Small intestine (tissue), 16 donors: ENCODE measurements at places on chromosomes 5 and 9.
A peak's percentile ranks its signal among the peaks of the same experiment; 100 is the strongest.

- H3K4me1 ChIP-seq, result no peaks in the 10 kb centered on the region
- no peak overlapping the region for H3K4me3 ChIP-seq
- no peaks in the 10 kb centered on the region for H3K36me3 ChIP-seq
- no peaks in the 10 kb centered on the region for H3K27me3 ChIP-seq
These were observed 179.8 kb downstream of the SEC61B start for GRCh38 chr9:99401680-99402504.

- no peaks in the 10 kb centered on the region for H3K4me1 ChIP-seq
- peak overlapping the region; percentile 87 for H3K27ac ChIP-seq
- no peak overlapping the region for H3K4me3 ChIP-seq
- no peak for DNase-seq
- H3K27me3 ChIP-seq, result no peaks in the 10 kb centered on the region
These were observed 41.5 kb downstream of the SH3PXD2B start for GRCh38 chr5:172412724-172413286.

DNA sequence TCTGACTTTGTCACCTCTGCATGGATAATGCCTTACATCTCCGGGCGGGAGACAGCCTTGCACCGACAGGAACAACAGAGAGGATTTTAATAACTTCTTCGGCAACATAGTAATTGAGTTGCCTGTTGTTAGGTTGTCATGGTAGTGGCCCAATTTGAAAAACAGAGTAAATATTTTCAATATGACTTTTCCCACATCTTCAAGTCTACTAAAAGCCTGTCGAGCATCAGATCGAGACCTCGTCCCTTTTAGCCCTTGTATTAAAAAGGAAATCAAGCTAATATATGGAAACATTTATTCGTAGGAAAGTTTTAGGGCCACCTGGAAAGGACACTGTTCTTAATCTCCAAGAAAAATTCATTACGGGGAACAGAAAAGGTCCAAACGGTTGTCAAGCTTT, 70.8 kb upstream of the FCN2 start:
- H3K4me1 ChIP-seq, result no peaks in the 10 kb centered on the region
- H3K36me3 ChIP-seq, result peaks cover 36% of the 10 kb centered on the region
- H3K27ac ChIP-seq, result no peak overlapping the region
- no peak for DNase-seq

- H3K4me3 ChIP-seq, result no peak overlapping the region
- H3K36me3 ChIP-seq, result no peaks in the 10 kb centered on the region
- DNase-seq, result no peak
- H3K27me3 ChIP-seq, result no peaks in the 10 kb centered on the region
- no peaks in the 10 kb centered on the region for H3K4me1 ChIP-seq
These were observed 4.8 kb downstream of the DNAH5 start for GRCh38 chr5:13939638-13940037.

GRCh38 chr5:139565411-139566305, 4.5 kb downstream of the UBE2D2 start:
- peaks cover 3% of the 10 kb centered on the region for H3K4me1 ChIP-seq
- peaks cover 3% of the 10 kb centered on the region for H3K36me3 ChIP-seq
- no peaks in the 10 kb centered on the region for H3K27me3 ChIP-seq
- H3K4me3 ChIP-seq, result peak overlapping the region; percentile 10
- H3K27ac ChIP-seq, result no peak overlapping the region
- DNase-seq, result peak; percentile 32

DNA sequence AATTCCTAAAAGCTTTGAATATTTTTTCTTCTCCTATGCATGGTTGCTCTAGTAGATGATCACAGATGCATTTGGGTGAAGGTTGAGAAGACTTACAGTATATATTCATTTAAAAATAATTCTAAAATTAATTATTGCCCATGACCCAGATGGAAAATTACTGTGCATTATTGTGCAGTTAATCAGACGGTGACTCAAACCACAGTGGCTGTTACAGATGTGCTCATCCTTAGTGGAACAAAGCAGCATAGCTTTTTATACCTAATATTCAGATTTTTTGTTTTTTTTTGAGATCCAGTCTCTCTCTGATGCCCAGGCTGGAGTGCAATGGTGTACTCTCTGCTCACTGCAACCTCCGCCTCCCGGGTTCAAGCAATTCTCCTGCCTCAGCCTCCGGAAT, 10.7 kb downstream of the OR2V1 start:
- H3K4me3 ChIP-seq, result no peak overlapping the region
- DNase-seq, result no peak
- H3K27me3 ChIP-seq, result no peaks in the 10 kb centered on the region
- H3K4me1 ChIP-seq, result no peaks in the 10 kb centered on the region
- H3K27ac ChIP-seq, result no peak overlapping the region
- no peaks in the 10 kb centered on the region for H3K36me3 ChIP-seq

DNA sequence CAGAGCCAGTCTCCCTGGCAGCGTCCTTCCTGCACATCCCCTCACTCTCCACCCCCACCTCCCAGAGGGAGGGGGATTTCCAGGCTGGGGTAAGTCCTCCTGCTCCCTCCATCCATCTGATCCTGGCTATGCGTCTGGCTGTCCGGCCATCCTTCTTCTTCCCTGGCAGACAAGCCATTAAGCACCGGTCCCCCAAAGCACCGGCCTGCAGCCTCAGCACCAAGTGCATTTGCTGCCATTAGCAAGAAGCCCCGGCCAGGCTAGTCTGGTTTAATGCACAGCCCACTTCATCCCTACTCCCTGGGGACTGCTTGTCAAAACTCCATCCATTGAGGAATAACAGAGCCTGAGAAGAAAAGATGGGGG, 208.7 kb upstream of the IER5L start:
- DNase-seq, result no peak
- H3K4me3 ChIP-seq, result no peak overlapping the region
- peaks cover 2% of the 10 kb centered on the region for H3K4me1 ChIP-seq
- no peak overlapping the region for H3K27ac ChIP-seq

DNA sequence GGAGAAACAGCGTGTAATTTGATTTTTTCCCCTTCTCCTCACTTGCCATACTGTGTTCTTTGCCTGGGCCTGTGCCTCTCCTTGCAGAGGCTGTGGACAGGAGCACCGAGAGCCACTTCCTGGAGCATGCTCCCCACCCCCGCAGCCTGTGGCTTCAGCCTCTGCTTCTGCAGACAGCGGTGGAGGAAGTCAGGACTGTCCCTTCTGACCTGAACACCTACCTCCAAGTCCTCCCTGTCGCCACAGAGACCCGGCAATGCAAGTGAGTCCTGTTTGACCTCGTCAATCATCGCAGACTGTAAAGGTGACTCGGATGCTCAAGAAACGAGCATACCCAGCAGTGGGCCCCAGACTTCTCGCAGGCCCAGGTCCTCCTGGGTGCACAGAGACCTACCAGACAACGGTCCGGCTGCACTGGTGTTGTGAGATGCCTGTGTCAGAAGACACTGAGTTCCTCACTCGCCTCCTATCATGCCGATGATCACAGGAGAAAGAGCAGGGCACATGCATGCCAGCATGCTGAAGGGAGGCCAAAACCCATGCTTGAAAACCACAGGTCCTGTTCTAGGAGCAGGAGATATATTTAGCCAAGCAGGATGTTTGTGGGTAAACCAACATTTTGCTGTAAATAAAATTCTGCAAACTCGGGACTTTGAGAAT, 198.8 kb downstream of the AUH start:
- no peak overlapping the region for H3K4me3 ChIP-seq
- H3K27ac ChIP-seq, result peak overlapping the region; percentile 55
- peak; percentile 56 for DNase-seq

DNA sequence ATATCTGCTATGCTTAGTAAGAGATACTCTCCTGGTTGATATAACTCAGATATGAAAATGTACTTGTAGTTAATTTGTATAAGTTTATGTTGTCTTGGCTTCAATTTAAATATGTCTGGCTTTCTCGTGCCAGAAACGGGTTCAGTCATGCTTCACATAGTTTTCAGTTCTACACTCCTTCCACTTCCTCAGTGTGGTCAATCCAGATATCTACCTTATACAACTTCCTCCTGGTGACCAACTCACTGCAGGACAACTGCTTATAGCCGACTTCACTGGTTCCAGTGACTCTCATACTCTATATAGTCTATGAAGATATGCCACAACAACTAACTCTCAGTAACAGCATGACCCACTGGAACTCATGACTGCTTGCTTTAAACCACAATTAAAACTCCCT, 690.4 kb downstream of the SLCO4C1 start:
- H3K4me3 ChIP-seq, result no peak overlapping the region
- DNase-seq, result no peak
- H3K36me3 ChIP-seq, result no peaks in the 10 kb centered on the region
- no peak overlapping the region for H3K27ac ChIP-seq
- H3K4me1 ChIP-seq, result no peaks in the 10 kb centered on the region
- H3K27me3 ChIP-seq, result no peaks in the 10 kb centered on the region

DNA sequence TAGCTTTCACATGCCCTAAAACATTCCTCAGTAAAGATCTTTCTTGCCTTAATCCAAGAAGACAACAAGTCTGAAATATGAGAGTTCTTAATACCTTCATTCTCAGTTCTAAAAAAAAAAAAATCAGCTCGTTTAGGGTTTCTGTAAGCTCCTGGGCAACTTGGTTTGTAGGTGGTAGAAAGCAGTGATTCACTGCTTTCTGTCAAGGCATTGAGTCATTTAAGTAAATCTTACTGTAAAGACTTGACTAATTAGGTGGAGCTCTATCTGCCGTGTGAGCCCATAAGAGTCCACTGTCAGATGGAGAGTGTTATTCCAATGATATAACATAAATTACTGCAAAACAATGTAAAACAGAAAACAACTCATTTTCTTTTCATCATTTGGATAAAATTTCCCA, 56.1 kb upstream of the MAST4 start:
- H3K27ac ChIP-seq, result no peak overlapping the region
- H3K36me3 ChIP-seq, result no peaks in the 10 kb centered on the region
- H3K4me3 ChIP-seq, result no peak overlapping the region
- H3K27me3 ChIP-seq, result no peaks in the 10 kb centered on the region

DNA sequence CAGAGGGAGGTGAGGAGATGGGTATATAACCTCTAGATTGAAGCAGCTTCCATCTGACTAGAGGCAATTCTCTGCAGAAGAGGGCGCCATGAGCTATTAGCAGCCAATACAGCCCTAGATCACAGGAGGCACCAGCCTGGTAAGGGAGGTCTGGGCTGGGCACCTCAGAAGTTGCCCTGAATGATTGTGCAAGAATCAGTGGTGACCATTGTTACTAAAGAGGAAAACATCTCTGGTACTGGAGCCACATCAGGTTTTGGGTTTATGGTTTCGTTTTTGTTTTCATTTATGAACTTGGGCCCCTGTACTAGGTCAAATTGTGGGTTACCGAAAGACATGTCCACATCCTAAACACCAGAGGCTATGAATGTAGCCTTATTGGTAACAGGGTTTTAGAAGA, 342.0 kb downstream of the MLLT3 start:
- H3K27me3 ChIP-seq, result no peaks in the 10 kb centered on the region
- no peak overlapping the region for H3K27ac ChIP-seq
- no peaks in the 10 kb centered on the region for H3K4me1 ChIP-seq
- no peak for DNase-seq
- no peaks in the 10 kb centered on the region for H3K36me3 ChIP-seq

- H3K36me3 ChIP-seq, result peaks cover 20% of the 10 kb centered on the region
- no peak for DNase-seq
- no peak overlapping the region for H3K4me3 ChIP-seq
- no peak overlapping the region for H3K27ac ChIP-seq
- peaks cover 2% of the 10 kb centered on the region for H3K27me3 ChIP-seq
- H3K4me1 ChIP-seq, result no peaks in the 10 kb centered on the region
These were observed 7.6 kb downstream of the GFI1B start for GRCh38 chr9:132986114-132986513.

DNA sequence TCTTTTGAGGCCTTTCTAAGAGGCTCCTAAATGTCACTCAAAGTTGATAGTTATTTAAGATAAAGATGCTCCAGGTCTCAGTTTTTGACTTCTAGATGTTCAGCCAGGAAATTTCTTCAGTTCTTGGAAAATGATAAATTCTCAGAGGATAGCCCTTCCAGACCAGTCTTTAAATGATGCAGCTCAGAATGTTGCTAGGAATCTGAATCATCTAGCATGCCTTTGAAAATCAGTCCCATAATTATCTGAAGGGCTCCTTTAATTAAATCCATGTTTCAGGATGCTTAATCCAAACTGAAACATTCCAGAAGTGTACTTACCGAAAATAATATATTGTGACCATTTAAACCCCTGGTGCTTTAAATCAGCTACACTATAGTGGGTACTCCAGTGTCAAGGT, 107.5 kb upstream of the FBN2 start:
- no peaks in the 10 kb centered on the region for H3K36me3 ChIP-seq
- no peak overlapping the region for H3K27ac ChIP-seq
- no peak for DNase-seq

DNA sequence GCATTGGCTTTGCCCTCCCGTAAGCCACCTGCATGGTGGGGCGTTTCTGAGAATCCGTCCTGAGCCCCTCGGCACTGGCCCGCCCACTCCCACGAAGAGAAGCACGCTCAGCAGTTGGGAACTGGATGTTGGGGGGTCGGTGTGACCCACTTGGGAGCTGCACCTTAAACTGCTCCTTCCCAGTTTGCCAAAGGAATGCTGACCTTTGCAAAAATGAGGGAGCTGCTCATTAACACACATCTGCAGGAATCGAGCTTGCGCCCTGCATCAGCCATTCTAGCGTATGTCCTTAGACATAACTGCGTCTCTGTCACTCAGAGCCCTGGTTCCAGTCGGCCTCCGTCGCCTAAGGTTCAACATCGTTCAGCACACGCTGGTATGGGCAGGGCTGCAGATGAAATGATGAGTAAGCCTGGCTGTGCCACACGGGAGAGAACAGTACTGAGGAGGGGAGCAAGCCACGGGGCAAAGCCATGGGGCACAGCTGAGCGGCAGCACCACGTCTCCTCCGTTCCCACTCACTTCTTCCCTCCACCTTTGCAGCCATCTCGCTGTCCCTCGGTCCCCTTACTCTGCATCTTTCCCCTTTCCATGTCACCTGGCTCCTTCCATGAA, 28.8 kb upstream of the NCS1 start:
- H3K27ac ChIP-seq, result no peak overlapping the region
- H3K4me1 ChIP-seq, result peaks cover 2% of the 10 kb centered on the region
- H3K4me3 ChIP-seq, result no peak overlapping the region
- DNase-seq, result no peak
- H3K36me3 ChIP-seq, result no peaks in the 10 kb centered on the region

- no peak for DNase-seq
- no peaks in the 10 kb centered on the region for H3K27me3 ChIP-seq
- no peak overlapping the region for H3K4me3 ChIP-seq
- H3K27ac ChIP-seq, result no peak overlapping the region
These were observed 94.9 kb downstream of the SREK1 start for GRCh38 chr5:66239034-66239433.
